ENCODE measurements at places on chromosomes 13 and 19.

DNA sequence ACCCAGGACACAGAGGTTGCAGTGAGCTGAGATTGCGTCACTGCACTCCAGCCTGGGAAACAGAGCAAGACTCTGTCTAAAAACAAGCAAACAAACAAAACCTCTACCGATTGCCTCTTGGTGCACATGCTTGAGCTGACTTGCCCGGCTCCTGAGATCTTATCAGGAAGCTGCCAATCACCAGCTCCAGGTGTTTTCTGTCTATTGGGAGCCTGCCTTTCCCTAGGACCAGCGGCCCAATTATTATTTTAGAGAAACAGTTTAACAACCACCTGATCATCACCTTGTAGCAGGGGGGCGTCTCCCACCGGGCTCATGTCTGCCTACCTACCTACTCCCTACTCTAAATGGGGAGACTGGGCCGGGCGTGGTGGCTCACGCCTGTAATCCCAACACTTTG is 10.8 kb downstream of the CLEC4M start:
- DNase-seq, result no peak

GRCh38 chr13:98157188-98157587 is 14.3 kb downstream of the FARP1 start:
- no peak for DNase-seq

- DNase-seq, result no peak
These were observed 600.6 kb downstream of the UQCRFS1 start for GRCh38 chr19:28612275-28612769.

DNA sequence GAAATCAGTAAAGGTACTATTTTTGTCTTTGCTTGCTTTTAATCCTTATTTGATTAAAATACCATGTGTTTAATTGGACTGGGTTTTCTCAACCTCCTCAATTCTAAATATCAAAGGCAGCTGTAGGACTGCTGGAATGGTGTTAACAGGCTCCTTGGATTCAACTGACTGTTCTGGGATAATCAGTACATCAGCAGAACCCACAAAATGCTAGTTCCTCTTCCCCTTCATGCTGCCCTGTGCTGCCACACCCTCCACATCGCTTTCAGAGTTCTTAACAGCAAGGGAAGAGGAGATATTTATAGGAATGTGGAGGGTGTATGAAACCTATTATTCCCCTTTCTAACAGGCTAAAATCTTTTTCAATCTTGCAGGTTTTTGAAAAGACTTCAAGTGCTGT is 82.4 kb downstream of the KCTD12 start:
- no peak for DNase-seq

DNA sequence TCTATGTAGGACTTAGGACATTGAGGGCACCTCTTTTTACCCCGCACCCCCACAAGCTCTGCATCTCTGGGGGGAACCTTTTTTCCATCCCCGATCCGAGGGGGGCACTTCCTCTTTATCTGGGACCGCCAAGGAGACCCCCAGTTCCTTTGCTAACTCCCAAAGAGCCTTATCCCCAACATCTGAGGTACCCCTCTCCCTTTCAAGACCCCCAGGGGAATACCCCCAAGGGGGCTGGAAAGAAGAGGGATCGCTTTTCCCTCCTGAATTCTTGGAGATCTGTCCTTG is 1.1 kb downstream of the TNFSF9 start:
- no peak for DNase-seq

DNA sequence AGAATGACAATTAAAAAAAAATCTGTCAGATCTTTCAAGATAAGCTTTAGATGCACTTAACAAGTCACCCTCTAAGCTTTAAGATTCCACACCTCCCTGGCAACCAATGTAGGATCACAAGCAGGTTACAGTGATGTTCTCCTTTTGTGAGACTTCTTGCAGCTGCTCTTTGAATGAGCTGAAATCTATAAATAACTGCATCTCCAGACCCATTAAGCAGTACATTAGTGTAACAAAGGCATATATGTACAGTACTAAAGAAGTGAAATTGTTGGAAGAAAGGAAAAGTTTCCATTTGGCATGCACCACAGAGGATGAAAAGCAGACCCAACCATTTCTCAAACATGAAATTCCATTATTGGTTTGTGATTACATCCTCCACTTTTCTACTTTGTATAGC is 364.7 kb downstream of the ENOX1 start:
- no peak for DNase-seq

- no peak for DNase-seq
These were observed 8.9 kb upstream of the TRPC4 start for GRCh38 chr13:37878496-37878895.

DNA sequence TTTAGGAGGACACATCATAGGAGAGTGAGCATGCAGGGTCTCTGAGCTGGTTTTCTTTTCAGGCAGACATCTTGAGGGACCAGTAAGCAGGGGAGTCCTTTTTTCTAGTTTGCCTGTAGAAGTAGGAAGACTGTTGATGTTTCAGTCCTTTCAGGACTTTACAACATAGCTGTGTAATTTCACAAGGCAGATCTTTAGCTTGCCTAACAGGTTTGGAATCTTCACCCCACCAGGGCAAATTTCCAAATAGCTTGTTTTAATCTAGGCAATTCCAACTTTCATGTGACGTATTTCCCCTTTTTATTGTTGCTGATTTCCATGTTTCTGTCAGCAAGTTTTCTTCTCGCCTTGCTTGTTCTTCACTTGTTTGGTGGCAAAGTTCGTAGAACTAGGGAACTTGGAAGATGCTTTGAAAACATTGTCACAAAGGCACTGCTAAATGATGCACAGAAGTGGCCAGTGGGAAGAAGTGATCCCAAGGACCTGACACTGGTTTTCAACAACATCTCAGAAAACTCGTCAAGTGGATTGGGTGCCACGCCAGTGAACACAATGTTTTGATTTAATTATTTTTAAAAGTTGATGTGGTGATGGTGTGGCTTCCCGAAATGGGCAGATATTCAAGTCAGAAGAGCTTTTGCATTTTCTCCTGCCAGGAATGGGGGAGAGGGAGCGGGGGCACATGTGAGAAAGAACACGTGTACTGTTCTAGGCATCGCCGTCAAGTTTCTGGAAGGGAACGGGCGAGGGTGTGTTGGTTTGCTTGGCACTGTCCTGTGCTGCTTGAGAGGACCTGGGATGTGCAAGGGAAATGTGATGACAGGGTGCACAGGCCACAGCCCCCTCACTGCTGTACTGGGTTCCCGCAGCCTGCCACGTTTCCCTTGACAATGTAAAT is 418.6 kb downstream of the OXGR1 start:
- no peak for DNase-seq

DNA sequence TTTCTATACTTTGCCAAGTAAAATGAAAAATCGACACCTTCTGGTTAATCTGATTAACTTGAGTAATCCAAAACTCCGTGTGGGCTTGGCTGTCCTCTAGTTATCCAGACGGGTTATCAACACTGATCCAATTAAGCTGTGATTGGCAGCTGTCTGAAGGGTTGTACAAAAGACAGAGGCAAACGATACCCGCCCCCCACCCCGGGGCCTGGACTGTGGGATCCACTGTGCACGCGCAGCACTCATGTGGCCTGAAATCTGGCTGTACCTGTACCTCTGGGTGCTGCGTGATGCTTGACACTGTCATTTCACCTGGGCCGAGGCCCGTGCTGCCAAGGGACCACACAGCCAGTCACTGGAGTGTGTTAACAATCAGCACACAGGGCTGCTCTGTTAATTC is 53.5 kb downstream of the COL4A2 start:
- no peak for DNase-seq

DNA sequence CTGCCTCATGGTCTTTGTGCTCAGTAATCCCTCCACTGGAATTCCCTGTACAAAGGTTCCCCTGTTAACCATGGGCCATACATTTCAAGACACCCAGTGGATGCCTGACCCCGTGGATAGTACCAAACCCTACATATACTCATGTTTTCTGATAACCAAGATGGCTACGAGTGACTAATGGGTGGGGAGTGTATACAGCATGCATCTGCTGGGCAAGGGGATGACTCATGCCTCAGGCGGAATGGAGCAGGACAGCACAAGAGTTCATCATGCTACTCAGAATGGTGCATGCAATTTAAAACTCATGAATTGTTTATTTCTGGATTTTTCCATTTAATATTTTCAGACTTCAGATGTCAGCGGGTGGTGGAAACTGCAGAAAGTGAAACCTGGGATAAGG is 13.3 kb upstream of the FGF9 start:
- DNase-seq, result no peak

- no peak for DNase-seq
These were observed 2.5 kb downstream of the NAPA start for GRCh38 chr19:47512183-47512947.

- DNase-seq, result no peak
These were observed 56.4 kb upstream of the MBNL2 start for GRCh38 chr13:97165502-97166425.

DNA sequence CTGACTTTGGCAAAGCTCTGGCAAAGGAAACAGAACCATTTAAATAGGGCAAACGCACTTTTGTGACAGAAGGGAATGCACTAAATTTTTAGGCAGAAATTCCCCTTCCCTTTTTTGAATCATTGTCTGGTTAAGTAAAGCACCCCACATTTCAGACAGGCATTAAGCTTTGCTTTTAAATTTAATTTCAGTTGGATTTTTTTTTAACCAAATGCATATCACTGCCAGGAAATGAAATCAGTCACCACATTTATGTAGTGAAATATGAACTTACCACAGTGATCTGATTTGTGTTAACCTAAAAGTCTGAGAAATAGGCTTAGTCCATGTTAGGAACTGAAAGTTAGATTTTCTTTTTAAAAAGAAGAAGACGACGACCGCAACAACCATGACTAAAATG is 10.8 kb downstream of the GPR183 start:
- DNase-seq, result peak; percentile 40

DNA sequence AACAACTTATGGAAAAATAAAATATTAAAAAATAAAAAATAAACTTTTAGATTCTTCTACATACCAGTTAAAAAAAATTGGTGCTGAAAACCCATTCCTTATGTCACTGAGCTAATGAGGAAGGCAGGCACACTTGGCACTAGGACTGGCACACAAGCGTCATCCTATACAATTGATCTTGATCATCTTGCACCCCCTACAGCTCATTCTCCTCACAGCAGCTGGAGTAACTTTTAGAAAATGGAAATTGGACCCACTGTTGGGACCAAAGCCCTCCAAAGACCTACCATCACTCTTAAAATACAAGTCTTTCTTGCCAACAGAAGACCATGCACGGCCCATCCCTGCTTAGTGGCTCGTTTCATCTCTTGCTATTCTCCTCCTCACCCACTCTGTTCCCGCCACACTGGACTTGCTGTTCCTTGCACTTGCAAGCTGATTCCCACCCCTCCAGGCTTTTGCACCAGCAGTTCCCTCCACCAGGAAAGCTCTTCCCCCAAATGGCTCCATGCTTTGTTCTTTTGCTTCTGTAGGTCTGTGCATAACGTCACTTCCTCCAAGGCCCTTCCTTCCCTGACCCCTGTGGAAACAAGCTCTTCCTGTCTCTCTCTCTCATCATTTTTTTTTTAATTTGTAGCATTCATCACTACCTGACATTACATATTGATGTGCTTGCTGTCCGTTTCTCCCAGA is 11.6 kb downstream of the CTU1 start:
- DNase-seq, result no peak

DNA sequence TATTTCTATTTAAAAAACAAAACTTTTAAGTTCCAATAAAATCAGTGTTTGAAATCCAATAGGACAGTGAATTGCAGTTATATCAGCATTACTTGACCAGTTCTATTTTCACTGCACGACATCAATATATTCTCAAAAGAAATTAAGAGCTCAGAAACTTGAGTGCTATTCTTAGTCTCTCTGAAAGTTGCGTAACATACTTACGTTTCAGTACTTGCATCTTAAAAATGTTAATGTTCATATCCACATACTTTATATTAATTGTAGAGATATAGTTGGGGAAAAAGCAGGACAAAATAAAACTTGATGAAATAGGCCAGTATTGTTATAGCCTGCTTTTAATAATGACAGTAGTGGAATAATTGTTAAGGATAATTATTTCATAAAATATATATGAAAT is 720.5 kb upstream of the PCDH9 start:
- no peak for DNase-seq

- DNase-seq, result no peak
These were observed 1.0 kb downstream of the FSTL3 start for GRCh38 chr19:677201-677600.

GRCh38 chr13:49395878-49396380 is 47.9 kb downstream of the CAB39L start:
- DNase-seq, result no peak

DNA sequence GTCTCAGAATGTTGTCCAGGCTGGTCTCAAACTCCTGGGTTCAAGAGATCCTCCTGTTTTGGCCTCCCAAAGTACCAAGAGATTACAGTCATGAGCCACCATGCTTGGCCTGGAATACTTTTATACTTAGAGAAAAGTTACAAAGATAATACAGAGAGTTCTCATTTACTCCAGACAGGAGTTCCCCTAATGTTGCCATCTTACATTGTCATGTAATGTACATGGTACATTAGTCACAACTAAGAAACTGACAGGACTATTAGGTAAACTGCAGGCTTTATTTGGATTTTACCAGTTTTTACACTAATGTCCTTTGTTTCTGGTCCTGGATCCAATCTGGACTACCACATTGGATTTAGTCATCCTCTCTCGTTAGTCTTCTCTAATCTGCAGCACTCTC is 2.3 kb upstream of the C19orf84 start:
- DNase-seq, result no peak

GRCh38 chr13:113616281-113616906 is 31.8 kb downstream of the TFDP1 start:
- no peak for DNase-seq

- DNase-seq, result no peak
These were observed 910.8 kb upstream of the SLITRK6 start for GRCh38 chr13:86710013-86710412.
